AG08396 (cell line): ENCODE measurements at places on chromosomes 7 and 10.

DNA sequence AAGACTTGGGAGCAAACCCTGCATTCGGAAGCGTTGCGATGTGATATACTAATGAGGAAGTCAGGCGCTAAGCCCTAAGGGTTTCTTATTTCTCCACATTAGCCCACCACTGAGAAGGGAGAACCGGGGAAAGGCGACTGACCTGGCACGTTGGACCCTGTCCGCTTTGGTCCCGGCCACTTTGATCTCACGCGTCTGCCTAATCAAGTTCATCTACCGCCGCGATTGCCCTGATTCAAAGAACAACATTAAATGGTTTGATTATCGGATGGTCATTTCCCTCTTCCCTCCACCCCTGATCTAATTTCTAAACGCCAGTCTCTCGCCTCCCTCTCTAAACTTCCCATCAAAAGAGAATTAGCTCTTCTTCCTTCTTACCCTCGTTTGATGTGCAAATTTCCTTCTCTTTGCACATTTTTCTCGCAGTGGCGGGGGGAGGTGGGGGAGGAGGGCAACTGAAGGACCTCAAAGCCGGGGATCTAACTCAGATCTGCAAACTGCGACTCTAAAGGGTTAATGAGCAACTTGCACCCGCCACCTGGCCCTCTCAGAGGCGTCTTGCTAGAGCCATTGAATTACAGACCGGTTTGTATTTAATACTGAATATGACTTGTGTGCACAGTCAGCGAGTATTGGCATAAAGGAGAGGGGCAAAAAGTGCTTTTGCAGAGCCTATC is 687 bp upstream of the DKK1 start:
- no peak for DNase-seq

DNA sequence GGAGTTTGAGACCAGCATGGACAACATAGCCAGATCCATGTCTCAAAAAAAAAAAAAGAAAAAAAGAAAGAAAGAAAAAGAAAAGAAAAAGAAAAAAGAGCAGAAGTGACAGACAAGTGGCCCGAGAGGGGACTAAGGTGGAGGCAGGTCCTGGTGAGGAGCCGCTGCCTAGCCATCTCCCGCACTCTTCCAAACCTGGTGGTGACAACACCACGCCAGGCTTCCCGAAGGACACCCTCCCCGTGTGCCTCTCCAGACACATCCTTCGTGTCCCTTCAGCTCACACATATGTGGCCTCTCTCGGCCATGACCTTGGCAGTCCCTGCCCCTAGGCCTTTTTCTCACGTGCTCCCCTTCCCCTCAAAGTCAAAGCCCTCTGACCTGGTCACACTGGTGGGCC is 36.4 kb downstream of the IFT22 start:
- no peak for DNase-seq

DNA sequence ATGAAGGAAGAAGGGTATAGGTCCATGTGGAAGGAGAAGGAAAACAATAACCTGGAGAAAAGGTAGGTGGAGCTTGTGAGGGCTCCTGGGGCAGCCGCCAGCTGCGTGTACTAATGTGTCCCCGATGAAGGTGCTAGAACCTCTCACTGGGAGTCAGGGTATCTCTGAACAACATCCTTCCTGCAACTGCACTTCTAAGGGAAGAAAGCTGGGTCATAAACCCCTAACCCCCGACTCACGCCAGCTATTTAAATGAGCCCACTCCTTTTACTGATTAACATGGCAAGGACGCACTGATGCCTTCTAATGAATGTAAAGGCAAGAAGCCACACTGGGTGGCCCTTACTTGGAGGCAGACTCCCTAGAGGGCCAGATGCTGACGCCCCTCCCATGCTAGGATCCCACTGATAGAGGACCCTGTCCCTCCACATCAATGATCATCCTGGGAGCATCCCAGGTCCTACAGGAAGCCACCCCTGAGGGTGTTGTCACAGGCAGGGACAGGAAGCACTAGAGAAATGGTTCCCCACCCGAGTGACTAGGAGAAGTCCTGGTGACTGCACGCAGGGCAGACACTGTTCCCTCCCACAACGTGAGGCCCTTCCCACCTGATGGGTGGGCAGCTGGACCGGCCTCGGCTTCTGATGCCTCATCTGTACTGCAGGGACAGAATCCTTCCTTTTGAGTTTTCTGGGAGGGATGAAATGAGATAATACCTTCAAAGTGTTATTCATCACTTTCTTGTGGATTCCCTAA is 20.4 kb downstream of the JCAD start:
- DNase-seq: no peak

DNA sequence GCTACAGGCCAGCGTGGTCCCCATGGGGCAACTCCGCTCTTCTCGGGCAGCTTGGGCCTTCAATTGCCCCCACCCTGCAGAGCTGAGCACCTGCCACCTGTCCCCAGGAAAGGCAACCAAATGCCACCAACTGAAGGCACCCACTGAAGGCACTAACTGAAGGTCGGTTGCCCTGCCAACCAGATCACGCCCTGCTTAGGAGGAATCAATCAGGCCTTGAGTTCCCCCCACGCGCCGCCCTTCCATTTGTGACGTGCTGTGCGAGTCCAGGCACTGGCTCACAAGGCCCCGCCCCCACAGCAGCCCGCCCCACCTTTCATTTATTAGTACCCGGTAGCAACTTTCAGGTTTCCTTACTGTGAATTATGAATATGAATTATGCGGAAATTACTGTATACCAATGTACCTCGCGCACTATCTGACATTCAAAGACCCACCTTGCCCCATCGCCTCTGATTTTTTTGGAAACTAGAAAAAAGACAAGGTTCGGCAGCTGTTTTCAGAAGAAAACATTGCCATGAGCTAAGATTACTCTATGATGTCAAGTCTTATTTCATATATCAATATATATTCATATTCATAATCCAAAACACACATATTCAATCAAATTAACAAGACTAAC is 83.6 kb upstream of the ABI1 start:
- DNase-seq: no peak

DNA sequence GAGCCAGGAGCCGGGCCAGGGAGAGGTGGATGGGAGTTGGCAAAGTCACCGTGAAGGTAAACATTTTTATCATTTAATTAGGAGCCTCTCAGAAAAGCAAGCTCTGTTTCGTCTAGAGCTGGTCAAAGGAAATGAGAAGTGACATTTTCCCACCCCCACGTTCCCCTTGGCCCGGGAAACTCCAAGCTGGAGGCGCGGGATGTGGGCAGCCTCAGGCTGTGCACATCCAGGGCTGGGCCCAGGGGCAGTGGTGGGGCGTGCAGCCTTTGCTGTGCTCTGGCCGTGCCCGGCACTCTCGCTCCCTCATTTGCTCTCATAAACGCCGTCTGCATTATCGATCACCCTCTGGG is 135.6 kb upstream of the RET start:
- DNase-seq: no peak

GRCh38 chr10:55800602-55801352 is 560.3 kb downstream of the ZWINT start:
- DNase-seq: no peak

GRCh38 chr10:3248526-3249306 is 76.1 kb upstream of the PITRM1 start:
- peak; percentile 81 for DNase-seq

- no peak for DNase-seq
Observed at GRCh38 chr10:123170961-123171360, 16.8 kb downstream of the BUB3 start.

DNA sequence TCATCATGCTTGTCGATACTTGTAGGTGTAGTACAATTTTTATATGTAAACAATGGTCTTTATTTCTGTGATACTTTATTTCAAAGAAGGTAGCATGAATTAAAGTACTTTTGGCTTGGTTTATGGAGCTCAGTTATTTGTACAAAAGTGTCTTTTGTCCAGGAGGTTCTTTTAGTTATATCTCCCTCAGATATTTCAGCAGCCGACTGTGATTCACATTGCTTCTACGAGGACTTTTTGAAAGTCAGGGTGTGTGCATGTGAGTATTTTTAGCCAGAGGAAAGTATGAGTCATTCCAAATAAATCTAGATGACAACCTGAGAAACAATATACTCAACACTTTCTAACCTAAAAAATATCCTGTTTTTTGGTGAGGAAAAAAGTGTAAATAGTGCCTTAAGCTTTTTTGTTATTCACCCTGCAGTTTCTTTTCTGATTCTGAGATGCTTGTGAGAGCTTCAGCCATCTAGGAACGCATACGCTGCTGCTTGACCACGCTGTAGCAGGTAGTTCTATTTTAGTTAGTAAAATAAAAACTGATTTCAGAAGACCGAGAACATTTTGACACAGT is 595 bp upstream of the SUN1 start:
- DNase-seq: peak; percentile 84

- no peak for DNase-seq
Observed at GRCh38 chr7:30505174-30505697, 607 bp upstream of the GGCT start.

DNA sequence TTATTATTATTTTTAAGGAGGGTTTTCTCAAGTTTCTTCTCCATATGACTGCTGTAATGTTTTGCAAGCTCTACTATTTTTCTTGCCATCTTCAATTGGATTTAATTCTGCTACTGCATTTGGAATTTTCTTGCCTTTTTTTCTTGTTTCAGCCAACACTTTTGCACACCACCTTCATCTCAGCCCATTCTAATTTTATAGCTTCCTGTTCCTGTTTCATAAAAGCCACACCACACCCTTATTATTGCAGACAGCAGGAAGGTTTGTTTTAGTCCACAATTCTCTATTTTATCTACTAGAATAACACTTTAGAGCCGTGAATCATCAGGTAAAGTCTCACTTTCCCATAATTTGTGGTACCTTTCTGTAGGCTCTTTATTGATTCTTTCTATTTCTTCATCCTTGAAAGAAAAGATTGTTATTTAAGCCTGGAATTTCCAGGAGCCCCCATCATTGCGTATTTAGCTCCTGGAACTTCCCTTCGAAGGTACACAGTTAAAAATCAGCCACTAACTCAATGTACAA is 209.3 kb upstream of the TBX20 start:
- DNase-seq: no peak

- DNase-seq: no peak
Observed at GRCh38 chr10:60578217-60578616, 188.5 kb upstream of the ANK3 start.

GRCh38 chr7:22688084-22688483 is 38.9 kb upstream of the IL6 start:
- DNase-seq: no peak

DNA sequence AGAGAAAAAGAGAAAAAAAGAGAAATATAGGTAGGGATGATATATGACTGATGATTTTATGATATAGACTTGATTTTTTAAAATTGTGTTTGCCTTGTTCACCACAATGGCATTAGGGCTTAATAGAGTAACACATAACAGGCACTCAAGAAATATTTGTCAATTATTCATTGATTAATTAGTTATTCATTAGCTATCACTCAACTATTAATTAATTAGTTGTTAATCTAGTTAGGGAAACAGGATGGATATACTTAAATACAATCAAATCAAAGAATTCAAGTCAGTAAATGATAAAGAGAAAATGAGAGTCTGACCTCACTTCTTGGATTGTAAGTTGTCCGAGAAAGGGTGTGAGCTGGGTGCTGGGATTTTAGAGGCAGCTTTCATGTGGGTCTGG is 15.1 kb upstream of the CALD1 start:
- no peak for DNase-seq

DNA sequence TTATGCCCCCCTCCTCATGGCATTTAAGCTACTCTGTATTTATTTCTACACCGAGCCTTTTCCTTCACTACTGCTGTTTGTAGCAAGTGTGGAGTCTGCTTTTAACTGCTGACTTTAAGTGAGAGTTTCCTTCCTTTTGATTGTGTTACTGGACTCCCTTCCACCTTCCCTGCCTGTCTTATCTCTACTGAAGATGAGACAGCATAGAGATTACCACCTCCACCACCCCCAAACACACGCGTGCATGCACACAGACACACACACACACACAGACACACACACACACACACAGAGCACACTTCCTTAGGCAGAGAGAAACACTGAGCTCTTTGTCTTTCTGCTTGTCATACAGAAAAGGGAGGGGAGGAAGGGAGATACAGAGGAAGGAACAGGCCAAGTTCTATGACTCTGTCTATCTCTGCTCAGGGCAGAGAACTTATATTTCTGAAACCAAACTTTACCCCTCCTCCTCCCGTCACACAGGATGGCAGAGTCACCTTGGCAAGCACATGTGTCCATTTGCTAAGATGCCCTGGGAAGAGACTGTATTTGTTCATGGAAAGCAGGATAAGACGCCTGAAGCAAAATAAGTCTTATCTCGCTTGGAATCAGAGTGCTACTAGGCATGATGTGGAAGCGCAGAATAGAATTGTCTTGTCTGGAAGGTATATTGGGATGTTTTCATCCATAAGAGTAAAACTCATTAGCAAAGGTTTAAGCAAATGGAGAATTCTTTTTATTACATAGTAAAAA is 81.8 kb upstream of the CAV2 start:
- no peak for DNase-seq

DNA sequence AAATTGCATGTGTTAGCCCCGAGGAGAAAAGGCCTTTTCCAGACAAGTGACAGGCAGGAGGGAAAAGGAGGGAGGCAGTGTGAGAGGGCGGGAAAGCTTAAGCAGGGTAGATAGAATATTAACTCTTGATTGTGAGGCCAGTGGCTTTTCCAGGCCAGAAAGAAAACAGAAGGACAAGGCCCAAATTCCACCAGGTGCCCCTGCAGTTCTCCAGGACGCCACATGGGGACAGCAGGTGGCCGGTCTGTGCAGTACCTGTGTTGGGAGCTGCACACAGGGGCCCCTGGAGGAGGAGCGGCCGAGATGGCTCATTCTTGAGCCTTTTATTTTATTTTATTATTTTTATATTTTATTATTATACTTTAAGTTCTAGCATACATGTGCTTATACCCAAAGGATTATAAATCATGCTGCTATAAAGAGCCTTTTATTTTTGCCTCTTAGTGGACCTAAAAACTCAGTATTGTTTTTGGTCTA is 141.3 kb upstream of the KLF14 start:
- DNase-seq: no peak

GRCh38 chr7:152403726-152404125 is 32.1 kb downstream of the KMT2C start:
- DNase-seq: no peak

GRCh38 chr7:621572-622285 is 102.1 kb upstream of the PDGFA start:
- no peak for DNase-seq

DNA sequence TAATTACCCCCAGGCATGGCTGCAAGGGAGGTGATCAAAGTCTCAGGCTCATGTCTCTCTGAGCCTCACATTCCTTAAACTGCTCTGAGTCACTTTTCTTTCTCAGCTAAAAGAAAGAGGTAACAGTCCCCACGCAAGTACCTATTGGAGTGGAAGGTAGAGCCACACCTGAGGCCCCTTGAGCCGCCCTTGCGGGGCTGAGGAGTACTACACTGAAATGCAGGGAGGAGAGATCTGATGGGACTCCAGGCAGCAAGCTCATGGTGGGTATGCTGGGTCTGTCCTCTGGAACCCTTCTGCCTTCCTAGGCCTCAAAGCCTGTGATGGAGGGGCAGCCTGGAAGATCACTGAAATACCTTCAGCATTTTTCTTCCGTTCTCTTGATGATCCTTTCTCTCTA is 960.0 kb downstream of the DNAJB9 start:
- DNase-seq: no peak

DNA sequence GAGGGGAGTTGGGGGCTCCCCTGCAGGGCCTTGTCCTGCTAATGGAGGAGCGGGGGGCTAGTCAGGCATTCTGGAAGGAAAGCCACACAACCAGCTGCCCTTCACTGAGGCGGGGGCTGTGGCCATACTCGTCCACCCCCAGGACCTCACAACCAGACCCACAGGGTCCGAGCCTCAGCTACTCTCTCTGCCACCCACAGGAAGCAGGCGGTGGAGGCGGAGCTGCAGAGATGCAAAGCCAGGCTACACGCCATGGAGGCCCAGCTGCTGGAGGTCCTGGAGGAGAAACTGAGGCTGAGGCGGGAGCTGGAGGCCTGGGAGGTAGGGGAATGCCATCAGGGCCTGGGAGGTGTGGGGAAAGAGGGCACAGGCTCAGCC is 3.1 kb downstream of the ABHD11 start:
- no peak for DNase-seq
